ENCODE measurements at places on chromosomes 16 and 17. TPM values are rescaled to one million over a fixed set of nuclear protein-coding genes. Genes with fewer than 3 reads are reported as not detected.
A peak's percentile ranks its signal among the peaks of the same experiment; 100 is the strongest.

The CMTM3 gene
- total RNA-seq, result 25.8 TPM

The CNTNAP1 gene
- total RNA-seq, result 24.8 TPM

The MYH8 gene
- not detected for total RNA-seq

The PIGW gene
- total RNA-seq, result 6.3 TPM

The GNG13 gene
- not detected for total RNA-seq

The C17orf78 gene
- total RNA-seq, result not detected

- DNase-seq, result no peak
Observed at GRCh38 chr17:74520790-74521480, 10.3 kb downstream of the CD300LB start.

- no peak for DNase-seq
Observed at GRCh38 chr16:47043200-47043599, 69.7 kb upstream of the DNAJA2 start.

DNA sequence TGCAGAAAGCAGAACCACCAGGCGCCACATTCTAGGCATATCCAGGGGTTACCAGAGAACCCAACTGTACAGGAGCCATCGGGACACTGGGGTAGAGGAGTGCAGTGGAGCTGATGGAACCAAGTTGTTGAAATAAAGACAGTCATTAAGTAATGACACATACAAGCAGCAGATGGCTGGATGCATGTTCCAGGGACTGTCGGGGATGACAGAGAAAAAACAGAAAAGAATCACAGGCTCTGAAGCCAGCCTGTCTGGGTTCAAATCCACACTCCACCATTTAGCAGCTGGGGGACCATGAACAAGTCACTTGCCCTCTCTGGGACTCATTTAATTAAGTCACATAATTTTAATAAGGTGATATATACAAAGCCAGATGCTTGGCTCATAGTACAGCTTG is 117.1 kb downstream of the ZNF423 start:
- DNase-seq, result no peak

- DNase-seq, result no peak
Observed at GRCh38 chr17:79644617-79645016, 33.8 kb upstream of the RBFOX3 start.

DNA sequence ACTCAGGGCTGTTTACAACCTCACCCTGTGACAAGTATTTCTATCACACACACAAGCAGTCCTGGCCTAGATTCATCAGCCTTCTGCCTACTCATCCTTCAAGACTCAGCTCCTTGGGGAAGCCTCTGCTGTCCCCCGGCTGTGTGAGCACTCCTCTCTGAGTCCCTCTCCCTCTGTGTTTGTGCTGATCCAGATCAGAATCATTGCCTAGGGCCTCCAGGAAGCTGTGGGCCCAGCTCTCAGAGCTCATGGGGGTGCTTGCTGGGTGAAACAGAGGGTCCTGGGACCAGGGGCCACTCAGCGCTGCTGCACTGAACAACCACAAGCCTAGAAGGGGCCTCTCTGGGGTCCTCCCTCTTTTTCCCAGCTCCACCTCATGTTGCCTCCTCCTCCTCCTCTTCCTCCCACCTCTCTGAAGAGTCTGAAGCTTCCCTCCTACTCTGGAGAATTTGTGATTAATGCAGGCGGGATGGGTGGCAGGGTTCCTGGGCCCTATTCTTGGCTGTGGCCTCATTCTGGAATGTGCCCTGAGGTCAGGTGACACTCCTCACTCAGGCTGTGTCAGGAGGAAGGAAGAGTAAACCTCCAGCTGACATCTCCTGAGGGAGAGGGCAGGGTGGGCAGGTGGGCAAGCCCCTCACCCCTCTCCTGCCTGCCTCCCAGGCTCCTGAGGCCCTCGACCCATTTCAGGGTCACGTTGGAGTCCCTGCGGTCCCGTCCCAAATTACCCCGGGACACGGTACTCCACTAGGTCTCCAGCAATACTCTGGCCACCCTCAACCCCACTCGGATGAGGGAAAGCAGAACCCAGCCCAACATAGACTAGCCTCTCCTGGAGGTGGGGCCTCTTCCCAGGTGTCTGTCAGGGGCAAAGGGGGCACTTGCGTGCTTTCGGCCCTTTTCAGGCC is 10.1 kb downstream of the WFIKKN2 start:
- no peak for DNase-seq

DNA sequence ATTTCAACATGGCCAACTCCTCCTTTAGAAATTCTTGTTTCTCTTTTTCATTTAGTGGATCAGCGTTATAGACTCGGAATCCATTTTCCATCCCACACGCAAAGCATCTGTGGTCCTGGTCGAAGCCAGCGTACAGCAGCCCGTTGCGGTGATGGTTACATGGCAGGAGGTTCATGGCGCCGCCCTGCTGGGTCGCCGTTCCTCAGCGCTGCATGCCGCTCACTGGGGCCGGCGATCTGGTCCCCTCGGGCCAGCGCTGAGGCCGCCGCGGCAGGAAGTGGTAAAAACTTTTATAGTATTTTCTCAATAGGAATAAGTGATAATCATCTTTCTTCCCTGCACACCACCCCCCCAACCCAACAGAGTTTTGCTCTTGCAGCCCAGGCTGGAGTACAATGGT is 29.9 kb upstream of the RHOT1 start:
- DNase-seq, result no peak

GRCh38 chr17:73644145-73645049 is at the start of gene SDK2:
SDK2 (minus strand) TSS chr17:73644445; CDS start chr17:73644088, 357 bp downstream.
- peak; percentile 78 for DNase-seq

DNA sequence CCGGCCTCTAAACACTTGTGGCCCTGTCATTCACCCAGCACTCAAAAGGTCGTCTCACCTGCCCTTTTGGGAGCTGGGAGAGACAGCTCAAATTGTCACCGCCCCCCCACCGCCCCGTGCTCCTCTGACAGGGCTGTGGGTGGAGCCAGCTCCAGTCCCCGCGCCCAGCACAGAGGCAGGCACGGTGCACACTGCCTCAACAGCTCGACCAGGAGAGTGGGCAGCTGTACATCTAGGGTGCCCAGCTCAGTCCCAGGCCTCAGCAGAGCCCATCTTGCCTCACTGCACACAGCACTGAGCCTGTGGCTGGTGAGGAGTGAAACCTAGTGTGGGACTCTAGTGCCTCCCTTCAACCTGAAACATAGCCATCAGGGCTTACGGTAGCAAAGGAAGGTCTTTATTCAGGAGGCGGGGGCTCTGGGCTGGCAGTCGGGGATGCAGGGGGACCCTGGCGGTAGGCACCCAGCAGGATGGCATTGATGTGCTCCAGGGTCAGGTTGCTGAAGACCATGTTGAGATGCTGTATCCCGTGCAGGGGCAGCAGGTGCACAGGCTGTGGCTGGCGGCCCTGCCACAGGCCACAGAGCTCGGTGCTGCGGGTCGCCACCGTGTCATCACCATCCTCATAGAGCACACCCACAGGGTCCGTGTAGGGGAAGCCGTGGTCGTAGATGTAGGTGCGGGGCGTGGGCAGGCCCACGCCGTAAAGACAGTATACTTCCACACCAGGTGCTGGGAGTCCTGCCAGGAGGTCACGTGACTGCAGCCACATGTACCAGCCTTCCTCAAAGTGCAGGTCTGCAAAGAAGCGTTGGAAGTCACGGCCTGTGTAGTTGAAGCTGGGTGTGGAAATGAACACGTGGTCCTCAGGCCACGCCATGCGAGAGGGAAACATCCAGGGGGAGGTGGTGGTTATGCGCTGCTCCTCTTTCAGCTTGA is 3.1 kb upstream of the PSMB10 start:
- no peak for DNase-seq

DNA sequence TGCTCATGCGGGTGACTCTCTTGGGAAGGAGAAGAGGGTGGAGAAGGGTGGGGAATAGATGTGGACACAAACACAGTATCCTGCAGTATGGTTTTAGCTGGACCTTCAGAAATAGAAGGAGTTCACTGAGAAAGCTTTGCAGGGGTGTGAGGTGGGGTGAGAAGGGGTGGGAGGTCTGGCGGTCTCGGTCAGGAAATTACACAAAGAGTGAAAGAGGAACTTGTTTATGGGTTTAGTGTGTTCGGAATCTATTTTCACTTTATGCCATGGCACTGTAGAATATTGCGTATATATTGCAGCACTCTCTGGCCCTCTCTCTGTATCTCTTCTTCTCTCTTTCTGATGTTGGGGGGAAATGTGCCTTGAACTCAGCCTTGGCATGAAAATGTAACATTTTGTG is 148.2 kb upstream of the GOT2 start:
- DNase-seq, result no peak

GRCh38 chr16:24188021-24188542 is 68.1 kb upstream of the CACNG3 start:
- no peak for DNase-seq

Data from posterior vena cava (tissue), 2 donors.